ENCODE measurements at places on chromosomes 3 and 15. TPM values are rescaled to one million over a fixed set of nuclear protein-coding genes. Genes with fewer than 3 reads are reported as not detected.

Gene ZNF860
- total RNA-seq = 5.3 TPM

Gene CYP1A2
- total RNA-seq = not detected

Gene FBXL22
- total RNA-seq = 0.31 TPM

Gene HDDC3
- 11.9 TPM for total RNA-seq

Gene SLC15A2
- 9.4 TPM for total RNA-seq

Gene LTF
- total RNA-seq = 0.63 TPM

All from parietal lobe (tissue), 2 donors.